ENCODE measurements at places on chromosomes 2 and 18. TPM values are rescaled to one million over a fixed set of nuclear protein-coding genes. Genes with fewer than 3 reads are reported as not detected.

OSBPL6 gene
- polyA plus RNA-seq = 1.4 TPM

TTC32 gene
- 20.9 TPM for polyA plus RNA-seq

SLC4A5 gene
- 0.92 TPM for polyA plus RNA-seq

FASTKD2 gene
- polyA plus RNA-seq = 19.1 TPM

RBMS1 gene
- 41.7 TPM for polyA plus RNA-seq

NAT8 gene
- polyA plus RNA-seq = not detected

NTSR2 gene
- polyA plus RNA-seq = 0.05 TPM

CCDC74A gene
- 21.3 TPM for polyA plus RNA-seq

PSMD14 gene
- 29.7 TPM for polyA plus RNA-seq

CXCR1 gene
- polyA plus RNA-seq = 0.13 TPM

COBLL1 gene
- 12.9 TPM for polyA plus RNA-seq

CNDP1 gene
- polyA plus RNA-seq = 0.20 TPM

DNA sequence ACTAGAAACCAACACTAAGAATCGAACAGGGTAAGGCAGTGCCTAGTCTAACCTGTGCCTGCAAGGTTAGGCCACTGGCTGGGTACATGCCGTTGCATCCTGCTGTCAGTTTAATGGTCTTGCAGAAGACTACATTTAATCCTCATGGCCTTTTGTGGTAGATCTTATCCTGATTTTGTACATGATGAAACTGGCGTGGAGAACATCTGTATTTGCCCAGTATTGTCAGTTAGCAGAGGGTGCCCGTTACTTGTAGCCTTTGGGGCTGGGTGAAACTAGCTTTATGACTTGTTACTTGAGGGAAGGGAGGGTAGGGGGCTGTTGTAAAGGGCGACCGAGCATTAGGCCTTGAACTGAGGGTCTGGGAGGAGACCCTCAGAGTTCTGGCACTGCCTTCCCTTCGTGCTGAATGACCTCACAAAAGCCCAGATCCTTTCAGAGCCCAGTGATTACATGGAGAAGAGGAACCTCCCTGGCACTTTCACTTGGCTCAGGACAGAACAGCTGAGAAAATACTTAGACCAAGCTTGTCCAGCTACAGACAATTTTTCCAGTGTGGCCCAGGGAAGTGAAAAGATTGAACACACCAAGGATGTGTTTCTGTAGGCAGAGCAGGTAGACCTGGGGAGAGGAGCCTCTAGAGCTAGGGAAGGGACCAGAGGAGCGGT, 19.5 kb downstream of the SLC20A1 start:
- no peak for DNase-seq

GRCh38 chr2:54053830-54054229, 61.6 kb upstream of the ACYP2 start:
- DNase-seq = no peak

DNA sequence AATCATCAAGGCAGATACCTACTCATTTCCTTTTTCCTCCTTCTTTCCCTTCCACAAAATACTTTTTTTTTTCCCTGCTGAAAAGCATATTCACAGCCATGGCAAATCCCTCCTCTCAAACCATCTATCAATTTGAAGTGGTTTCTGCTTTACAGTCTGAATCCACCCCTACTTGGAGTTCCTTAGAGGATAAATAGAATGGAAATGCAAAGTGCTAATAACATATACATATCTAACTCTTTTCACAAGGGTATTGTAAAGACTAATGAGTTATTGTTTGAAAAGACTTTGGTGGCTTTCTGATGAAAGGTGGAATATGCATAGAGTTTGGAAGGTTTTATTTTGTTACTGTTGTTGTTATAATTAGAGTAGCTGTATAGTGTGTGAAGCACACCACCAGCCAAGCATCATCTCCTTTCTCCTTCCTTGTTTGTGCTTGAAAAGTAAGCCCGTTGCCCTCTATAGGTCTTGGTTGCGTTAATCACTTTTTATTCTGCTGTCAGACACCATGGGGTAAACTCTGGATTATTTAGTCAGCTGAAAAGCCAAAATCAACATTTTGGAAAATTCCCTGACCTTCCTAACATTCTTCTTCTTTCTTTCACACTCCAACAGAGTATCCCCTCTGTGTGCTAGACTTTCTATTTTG, 2126.9 kb upstream of the CELF4 start:
- no peak for DNase-seq

- DNase-seq = no peak
Observed at GRCh38 chr2:55038428-55038827, 11.8 kb downstream of the RTN4 start.

DNA sequence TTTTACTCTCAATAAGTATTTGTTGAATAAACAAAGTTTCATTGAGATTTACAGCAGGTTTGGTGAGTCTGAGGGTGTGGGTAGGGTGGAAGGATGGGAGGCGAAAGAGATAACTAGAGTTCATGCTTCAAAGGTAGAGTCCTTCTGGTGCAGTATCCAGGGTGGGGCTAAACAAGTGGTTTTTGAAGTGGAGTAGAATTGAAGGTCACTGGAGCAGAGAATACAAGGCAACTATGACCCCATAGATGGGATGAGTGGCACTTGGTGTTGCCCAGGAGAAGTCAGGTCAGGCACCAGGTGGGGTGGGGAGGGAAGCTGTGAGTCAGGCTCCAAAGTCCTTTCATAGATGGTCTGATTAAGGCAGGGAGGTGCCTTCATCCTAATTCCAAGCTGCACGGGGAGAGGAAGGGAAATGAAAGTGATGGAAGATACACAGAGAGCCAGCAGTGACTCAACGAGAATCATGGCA, 6.6 kb upstream of the CAB39 start:
- no peak for DNase-seq

- DNase-seq = no peak
Observed at GRCh38 chr18:26074246-26074645, 16.2 kb downstream of the SS18 start.

- DNase-seq = no peak
Observed at GRCh38 chr2:209613649-209614305, 157.9 kb upstream of the UNC80 start.

- DNase-seq = no peak
Observed at GRCh38 chr2:133596701-133597393, 28.6 kb upstream of the NCKAP5 start.

DNA sequence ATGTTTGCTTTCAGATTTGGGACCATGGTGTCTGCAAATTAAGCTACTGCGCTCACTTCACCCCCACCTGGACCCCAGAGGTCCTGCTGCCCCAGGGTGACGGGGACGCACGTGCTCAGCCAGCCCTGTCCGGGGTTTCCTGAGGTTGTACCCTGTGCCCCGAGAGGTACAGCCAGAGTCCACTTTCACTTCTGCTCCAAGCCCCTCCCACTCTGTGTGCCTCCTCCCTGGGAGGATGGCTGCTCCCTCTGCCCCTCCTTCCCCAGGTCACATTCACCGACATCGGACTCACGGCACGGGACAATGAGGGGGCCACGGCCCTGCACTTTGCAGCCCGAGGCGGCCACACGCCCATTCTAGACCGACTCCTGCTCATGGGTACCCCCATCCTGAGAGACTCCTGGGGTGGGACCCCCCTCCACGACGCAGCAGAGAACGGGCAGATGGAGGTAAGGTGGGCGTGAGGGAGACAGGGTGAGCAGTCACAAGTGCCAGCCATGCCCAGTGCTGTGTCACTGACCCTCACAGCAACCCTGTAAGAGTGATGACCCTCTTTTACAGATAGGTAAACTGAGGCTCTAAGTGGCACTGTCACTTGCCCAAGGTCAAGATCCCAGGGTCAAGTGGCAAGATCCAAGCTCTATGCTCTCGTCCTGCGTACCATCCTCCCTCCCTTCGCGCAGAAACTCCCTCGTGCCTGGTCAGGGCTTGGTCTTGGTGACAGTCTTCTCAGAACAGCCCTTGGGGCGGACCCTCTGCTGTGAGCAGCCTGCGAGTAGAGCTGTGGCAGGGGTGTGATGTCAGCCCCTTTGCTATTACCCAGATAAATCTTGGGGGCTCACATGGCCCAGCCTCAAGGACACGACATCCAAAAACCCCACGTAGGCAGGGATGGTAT, 7.6 kb downstream of the ESPNL start:
- DNase-seq = no peak

DNA sequence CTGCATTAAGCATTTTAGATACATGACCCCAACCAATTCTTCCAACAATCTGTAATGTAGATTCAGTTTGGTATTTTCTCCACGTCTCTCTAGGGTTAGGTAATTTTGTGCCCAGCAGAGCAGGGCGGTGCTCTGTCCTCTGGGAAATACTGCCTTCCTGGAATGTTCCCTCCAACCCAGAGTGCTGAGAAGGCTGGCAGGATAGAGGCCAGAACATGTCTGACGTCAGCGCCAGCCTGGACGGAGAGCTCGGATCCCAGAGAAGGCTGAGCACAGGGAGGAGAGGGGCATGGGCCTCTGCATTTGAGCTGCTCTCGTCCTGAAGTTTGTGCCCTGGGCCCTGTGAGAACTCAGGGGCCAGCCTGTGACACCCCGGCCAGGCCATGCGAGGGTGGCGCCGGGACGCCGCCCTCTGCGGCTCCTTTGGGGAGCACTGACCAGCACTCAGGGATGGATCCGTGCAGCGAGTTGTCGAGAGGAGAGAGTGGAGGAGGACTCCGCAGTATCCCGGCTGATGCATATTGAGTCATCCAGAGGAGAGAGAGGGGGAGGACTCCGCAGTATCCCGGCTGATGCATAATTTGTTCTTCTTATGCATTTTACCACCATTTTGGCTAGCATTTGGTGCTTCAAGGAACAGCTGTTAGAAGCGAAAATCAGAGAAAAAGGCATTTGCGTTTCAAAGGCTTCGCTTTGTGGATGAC, 80.0 kb upstream of the PXDN start:
- DNase-seq = no peak

DNA sequence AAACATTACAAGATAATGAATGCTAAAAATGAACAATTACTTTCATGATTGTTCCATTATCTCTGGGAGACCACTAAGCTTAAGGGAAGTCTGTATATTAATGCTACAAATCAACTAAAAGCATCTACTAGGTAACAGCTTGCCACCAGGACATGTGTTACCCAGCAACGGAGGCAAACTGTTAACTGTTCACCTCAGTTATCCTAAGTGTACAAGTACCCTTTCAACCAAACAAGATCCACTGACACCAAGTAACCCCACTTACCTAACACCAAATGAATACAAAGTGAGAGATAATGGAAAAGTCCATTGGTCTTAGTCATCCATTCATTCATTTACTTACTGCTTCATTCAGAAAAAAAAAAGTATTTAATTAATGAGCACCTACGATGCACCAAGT, 54.7 kb upstream of the KIDINS220 start:
- no peak for DNase-seq

DNA sequence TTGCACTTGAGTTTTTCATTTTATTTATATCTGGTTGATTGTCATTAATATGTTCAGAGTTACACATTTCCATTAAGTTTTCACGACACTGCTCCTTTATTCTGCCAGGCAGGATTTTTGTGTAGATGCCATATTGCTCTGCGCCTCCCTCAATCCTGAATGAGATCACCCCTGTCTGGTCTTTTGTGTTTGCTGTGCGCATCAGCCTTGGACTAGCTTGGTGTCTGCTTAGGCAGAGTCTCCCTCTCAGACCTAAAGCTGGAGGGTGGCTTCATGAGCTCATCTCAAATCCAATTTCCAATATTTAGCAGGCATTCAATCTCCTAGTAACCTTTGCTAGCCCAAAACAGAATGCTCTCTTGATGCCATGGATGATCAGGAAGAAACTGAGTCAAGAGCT, 137.4 kb downstream of the SMAD7 start:
- DNase-seq = no peak

DNA sequence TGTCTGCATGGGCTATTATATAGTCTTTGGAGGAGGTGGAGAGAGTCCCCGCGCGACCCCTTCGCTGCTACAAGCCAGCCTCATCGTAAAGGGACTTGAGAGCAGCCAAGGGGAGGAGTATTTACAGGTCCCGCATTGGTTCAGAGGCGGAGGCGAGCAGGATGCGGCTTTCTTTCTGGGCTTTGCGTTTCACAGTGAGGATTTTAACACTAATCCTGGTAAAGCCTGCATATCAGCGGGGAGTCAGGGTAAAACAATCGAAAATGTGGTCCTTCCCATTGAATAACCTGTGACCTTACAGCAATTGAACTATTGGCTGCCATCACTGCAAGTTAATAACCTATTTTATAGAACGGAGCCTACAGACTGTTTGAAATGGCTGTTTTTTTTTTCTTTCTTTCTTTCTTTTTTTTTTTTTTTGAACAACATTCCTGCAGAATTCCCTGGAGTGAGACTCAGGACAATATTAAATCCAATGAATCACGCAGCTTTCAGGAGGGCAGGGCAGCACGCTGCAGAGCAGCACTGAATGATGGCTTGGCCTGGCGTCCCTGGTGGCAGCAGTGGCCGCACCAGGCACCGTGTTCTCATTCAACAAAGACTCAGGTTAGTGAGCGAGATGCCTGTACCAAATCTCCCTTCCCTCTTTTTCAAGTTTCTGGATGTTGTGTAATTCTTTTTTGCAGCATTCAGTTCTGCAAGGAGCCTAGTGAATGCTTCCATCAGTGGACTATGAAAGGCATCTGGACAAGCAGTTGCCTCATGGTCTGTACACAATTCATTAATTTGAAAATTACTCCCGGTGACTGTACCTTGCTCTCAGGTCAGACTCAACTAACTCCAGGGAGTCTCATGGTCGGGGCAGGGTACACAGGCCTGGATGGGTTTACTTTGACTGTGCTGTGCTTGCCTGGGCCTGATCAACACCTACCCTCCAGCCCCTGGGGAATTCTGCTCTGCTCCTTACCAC, 19.8 kb downstream of the SMIM21 start:
- DNase-seq = no peak

GRCh38 chr2:18167871-18168270, 289.4 kb downstream of the KCNS3 start:
- no peak for DNase-seq

DNA sequence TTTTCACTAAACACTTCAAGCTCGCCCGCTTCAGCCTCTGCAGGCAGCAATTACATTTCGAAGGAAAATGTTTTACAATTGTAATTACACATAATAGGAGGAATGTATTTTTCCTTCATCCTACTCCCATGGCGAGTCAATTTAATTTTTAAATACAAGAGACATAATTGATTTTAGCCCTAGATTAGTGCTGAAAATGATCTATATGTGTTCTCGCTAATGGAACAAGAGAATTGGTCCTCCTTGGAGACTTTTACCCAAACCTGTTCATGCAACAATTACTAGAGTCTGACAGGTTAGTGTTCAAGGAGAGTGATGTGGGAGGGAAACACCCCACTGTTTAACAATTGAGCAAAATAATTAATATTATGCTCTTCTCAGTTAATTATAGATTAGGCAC, 509.4 kb upstream of the SETBP1 start:
- DNase-seq = no peak

DNA sequence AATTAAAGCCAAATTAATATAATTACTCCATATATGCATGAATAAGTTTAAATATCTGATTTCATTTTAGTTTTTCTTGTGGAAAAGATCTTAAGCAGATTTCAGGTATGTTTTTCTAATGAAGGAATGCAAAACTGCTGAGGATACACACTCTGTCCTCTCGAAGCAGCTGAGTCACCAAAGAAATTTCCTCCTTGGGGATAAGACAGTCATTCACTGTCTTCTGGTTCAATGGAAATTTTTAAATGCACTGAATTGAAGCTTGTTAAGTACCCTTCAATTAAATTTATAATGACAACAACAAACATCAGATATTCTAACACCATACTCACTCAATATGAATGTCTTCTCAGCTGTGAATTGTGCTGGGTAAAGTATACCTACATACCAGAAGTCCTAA, 101.5 kb upstream of the DNER start:
- no peak for DNase-seq

GRCh38 chr2:126041391-126042047, 614.4 kb upstream of the GYPC start:
- no peak for DNase-seq

- no peak for DNase-seq
Observed at GRCh38 chr2:50831676-50832075, 200.3 kb downstream of the NRXN1 start.

GRCh38 chr2:197079832-197080555, 153.5 kb upstream of the PGAP1 start:
- DNase-seq = no peak
